Central memory CD4-positive, alpha-beta T cell (primary cell): ENCODE measurements at places on chromosomes 11 and 22.

DNA sequence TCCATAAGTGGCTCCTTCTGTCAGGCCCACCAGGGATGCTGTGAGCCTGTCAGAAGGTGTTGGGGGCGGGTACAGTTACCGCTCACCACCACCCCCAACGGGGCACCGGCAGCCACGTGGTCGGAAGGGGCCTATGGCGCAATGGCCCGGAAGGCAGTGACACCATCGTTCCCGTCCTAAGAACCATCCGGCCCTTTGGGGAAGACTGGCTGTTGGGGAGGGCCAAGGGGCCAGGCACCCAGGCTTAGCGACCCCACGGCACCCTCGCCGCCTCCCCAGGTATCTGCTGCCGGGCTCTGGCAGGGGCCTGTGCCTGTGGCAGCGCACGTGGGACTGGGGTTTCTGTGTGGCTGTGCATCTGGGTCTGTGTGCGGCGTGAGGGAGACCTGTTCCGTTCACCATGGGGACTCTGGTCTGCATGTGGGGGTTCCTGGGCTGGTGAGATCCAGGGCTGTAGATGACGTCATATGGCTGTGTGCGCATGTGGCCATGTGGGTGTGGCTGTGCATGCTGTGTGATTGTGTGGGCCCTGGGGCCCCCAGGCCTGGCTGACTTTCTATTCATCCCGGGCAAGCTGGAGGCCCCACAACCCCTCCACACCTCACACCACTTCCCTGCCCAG lies 717 bp downstream of the OSM start:
- peak; percentile 87 for DNase-seq

DNA sequence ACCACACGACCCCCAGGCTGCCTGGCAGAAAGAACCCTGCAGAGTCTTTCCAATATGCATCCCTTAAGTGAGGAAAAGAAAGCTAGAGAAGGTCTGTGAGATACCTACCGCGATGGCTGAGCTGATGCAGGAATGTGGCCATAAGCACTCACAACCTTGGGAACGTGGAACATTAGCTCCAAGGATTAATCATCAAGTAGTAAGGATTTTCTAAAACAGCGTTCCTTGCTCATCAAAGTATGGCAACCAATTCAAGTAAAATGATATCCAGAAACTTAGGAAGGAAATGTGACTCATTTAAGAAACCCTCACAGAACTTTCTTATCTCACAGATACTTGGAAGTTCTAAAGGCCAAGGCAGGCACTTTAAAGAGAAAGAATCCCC lies 12.8 kb downstream of the PACSIN2 start:
- no peak for DNase-seq

DNA sequence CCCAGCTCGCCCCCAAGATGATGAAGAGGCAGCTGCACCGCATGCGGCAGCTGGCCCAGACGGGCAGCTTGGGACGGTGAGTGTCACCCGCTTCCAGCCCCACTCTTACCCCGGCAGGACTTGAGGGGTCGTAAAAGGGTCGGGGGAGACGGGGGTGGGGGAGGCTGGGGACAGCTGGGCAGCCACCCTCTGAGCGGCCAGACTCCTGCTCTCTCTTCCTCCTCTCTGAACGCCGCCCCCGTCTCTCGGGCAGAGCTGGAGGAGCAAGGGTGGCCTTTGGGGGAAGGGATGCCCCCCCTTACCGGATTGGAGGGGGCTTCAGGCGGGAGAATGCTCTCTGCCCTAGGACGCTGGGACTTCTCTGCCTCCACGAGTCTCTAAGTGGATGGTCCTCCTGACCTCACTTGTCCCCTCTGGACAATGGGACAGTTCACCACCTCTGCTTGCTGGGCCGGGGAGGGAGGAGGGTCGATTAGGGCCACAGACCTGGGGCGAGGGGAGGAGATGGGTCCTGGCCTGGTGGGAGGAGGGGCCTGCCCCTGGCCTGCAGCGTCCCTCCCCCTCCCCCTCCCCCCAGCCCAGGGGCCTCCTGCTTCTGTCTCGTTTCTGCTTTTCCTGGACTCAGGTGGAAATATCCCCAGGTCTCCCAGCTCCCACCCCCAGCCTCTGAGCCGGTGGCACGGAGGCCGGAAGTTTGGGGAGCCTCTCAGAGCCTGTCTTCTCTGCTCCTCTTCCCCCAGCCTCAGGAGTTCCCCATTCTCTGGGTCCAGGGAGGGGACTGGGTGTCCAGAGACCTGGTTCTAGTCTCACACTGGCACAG lies 512 bp downstream of the SH3BP1 start:
- DNase-seq, result no peak

DNA sequence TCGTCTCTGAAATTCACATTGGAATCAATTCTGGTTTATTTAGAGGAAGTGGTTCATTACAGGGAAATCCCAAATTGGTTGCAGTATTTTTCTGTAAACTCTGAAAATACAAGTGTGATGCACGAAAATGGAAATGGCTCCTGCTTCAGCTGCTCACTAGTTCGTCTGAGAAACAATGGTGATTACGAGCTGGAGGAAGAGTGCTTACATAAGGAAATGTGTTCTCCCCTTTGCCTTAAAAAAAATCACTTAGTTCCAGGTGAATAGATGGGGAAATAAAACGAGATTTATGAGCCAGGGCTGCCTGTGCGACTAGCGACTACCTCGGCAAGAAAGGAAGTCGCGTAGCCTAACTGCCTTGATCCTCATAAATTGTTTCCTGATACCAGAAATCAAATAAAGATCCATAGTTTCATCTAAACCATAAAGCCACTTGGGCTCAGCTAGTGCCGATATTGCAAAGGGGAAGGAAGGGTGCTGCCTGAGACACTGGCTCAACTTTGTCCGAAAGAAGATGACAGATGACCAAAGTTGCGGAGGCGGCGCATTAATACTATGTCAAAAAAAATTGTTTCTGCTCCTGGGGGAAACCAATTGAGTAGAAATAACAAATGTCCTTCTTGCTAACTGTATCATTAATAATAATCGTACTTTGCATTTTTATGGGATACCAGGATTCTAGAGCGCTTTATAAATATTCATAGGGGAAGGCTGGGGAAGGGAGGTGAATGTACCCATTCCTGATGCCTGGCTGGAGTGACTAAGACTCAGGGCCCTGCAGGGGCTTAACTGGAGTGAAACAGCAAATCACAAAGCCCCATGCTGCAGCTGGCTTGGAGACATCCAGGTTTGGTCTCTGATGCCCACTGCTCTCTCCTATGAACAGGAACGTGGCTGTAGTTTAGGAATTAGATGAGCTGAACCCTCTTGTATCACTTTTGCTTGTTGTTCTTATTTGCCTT lies 185.7 kb downstream of the BLID start:
- no peak for DNase-seq

GRCh38 chr11:64746486-64746885 lies 2.5 kb upstream of the RASGRP2 start:
- no peak for DNase-seq

- DNase-seq, result peak; percentile 70
These were observed 21.8 kb upstream of the RRM1 start for GRCh38 chr11:4072668-4073285.
